ENCODE measurements at places on chromosomes 6 and 20.

DNA sequence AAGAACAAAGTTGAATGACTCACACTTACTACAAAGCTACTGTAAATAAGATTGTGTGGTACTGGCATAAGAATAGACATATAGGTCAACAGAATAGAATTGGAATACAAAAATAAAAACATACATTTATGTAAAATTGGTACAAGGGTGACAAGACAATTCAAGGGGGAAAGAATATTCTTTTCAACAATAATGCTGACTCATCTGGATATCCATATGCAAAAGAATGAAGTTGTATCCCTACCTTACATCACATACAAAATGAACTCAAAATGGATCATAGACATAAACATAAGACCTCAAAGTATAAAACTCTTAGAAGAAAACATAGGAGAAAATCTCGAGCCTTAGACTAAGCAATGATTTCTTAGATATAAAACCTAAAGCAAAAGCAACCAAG lies 50.9 kb downstream of the TRMT6 start:
- no peak for DNase-seq

- DNase-seq, result no peak
Observed at GRCh38 chr6:113411011-113411410, 446.1 kb upstream of the MARCKS start.

DNA sequence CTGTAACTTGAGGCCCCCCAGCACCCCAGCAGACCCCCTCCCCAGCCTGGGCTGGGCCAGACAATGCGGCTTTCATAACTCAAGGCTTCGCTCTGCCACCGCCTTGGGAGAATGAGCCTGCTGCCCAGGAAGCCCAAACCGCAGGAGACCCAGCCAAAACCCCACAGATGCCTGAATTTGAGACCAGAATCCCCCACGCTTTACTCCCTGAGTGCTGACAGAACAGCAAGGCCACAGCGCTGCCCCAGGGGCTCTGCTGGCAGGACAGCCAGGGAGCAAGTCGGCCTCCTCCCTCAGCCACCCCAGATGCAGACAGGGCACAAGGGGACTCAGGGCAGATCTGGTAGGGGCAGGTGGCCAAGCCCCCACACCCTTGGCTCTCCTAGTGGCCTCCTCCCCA lies 2.2 kb downstream of the MDFI start:
- no peak for DNase-seq

DNA sequence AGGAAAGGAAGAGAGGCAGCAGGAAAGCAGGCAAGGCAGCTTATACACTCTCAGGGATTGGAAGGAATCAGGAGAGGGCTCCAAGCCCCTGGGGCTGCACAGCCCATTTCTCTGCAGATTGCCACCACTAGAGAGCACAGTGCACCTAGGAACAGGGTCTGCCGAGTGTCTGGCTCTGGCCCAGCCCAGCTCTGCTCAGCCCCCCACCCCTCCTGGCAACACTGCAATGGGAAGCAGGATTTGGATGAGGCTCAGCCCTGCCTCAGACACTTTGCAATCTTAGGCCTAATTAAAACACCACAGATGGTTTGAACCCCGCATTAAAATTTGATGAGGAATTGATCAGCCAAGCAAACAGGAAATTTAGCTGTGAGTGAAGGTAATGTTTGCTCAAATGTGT lies 252.7 kb downstream of the DHX35 start:
- DNase-seq, result no peak

GRCh38 chr6:109998159-109998785 lies 20.2 kb downstream of the GPR6 start:
- DNase-seq, result no peak

DNA sequence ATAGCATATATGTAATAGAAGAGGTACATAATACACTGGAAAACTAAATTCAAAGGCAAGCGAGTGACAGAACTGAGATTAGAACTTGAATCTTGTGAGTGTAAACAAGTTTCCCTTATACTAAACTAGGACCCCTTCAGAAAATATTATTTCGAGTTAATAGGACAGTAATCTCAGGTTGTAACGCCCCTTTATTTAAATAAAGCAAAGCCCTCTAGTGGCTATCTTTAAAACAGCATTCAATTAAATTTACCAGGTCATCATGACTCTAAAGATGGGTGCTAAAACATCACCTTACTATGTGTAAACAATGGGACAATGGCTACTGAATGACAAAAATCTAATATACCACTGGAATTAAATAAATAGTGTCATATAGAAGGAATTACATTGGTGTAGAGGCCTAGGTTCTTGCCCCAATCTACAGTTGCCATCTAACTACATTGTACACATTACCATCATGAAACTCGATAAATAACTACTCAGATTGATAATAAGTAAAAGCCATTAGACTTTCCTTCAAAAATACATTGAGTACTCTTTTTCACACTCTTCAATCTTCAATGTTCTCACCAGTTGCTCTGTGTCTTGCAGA lies 255.4 kb upstream of the IRAK1BP1 start:
- DNase-seq, result no peak

GRCh38 chr20:62814060-62814708 lies 2.7 kb upstream of the COL9A3 start:
- DNase-seq, result no peak

DNA sequence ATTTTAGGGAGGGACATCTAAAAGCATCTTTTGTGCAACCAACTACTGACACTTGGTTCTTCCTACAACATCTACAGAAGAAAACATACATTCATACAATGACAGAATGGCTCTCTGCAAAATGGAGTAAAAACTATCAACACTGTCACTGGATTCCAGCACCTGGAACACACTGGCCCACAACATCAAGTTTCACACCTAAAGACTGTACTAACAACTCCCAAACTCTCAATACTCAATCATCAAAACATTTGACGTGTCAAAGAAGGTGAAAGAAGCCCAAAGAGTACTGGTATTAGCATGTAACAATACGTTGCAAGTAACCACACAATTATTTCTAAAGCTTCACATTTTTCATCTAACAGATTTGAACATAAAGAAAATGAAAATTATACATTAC lies 2.1 kb downstream of the CPNE1 start:
- no peak for DNase-seq

GRCh38 chr6:37365791-37366190 lies 12.0 kb downstream of the RNF8 start:
- DNase-seq, result no peak

DNA sequence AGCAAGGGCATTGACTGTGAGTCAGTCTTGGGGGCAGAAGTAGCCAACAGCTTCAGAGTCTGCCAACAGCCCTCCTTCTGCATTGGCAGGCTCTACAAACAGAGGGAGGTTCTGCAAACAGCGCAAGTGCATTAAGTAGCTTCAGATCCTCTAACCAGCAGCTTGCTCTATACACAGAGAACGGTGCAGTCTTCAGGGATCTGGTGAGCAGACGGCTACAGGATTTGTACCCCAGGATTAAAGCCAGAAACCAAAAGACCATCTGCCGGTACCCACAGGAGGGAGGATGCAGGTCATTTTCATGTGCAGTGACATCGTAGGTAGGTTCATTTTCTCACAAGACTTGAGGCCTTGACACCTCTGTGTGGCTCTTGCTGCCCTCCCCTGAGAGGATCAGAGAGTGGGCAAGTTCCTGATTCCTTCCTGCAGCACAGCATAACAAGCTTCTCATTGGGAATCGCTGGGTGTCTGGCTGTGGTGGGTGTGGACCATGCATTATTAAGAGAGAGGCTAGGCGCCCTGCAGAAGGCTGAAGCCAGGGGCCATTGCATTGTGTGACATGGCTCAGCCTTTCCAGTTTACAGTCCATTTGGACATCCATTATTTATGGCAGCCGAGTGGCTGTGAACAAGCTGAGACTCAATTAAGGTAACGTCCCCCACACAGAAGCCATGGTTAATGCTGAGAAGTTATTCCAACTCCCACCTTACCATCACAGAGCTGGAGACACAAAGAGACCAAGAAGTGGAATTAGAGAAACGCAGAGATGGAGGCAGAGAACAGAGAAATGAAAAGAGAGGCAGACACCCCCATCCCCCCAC lies 250.0 kb downstream of the LRFN2 start:
- no peak for DNase-seq

DNA sequence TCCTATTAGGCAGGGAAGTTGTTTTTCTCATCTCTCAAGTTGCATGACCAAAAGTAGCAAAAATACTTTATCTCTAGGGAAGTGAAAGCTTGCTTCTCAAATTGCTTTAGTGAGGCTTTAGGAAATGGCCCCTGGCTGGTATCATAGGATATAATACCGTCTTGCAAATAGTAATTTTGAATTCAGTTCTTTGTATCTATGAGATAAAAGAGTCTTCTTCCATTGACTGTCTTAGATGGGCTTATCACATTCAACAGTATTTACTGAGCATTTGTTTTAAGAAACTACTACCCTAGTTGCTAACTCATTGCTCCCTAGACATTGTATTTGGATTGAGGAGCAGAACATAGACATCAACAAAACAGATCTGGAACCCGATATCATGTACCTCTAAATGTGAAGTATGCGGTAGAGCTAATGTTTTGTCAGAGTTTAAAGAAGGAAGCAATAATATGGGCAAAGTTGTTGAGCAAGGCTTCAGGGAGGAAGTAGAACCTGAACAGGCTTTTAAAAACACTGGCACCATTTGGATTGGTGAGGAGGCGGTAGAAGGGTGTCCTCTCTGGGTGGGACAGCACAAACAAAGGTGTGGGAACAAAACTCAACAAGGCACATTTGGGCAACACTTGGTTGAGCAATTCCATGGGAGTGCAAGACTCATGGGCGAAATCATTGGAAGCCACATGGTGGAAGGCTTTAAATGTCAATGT lies 101.5 kb downstream of the SGK1 start:
- DNase-seq, result no peak

GRCh38 chr6:142336787-142337186 lies 35.0 kb downstream of the ADGRG6 start:
- no peak for DNase-seq

DNA sequence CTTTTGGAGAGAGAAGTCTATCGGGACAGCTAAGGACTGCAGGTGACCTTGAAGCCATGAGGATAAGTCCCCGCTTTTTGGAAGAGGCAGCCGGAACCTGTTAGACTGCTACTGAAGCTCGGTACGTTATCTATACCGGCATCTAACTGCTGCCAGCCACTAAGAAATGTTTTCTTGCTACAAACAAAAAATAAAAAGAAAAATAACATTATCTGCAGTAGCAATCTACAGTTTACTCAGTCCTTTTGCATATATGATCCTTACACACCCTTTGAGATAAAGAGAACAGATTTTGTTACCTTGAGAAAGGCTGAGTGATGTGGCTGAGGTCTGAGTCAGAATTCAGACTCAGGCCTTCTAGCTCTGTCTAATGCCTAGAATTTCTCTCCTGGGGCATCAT lies 314.6 kb downstream of the CDH26 start:
- DNase-seq, result no peak

DNA sequence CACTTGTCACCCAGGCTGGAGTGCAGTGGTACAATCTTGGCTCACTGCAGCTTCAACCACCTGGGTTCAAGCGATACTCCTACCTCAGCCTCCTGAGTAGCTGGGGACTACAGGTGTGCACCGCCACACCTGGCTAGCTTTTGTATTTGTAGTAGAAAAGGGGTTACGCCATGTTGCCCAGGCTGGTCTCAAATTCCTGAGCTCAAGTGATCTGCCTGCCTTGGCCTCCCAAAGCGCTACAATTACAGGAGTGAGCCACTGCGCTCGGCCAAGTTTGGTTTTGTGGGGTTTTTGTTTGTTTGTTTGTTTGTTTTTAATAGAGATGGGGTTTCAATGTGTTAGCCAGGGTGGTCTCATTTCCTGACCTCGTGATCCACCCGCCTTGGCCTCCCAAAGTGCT lies 12.3 kb downstream of the LOC128125822 start:
- no peak for DNase-seq

GRCh38 chr20:58707770-58708169 lies 15.2 kb downstream of the NPEPL1 start:
- no peak for DNase-seq

GRCh38 chr6:146911635-146912215 lies 292.5 kb upstream of the STXBP5 start:
- DNase-seq, result no peak

- no peak for DNase-seq
Observed at GRCh38 chr20:8036771-8037170, 17.2 kb upstream of the TMX4 start.

- peak; percentile 62 for DNase-seq
Observed at GRCh38 chr20:62501801-62502495, 26.2 kb upstream of the GATA5 start.

DNA sequence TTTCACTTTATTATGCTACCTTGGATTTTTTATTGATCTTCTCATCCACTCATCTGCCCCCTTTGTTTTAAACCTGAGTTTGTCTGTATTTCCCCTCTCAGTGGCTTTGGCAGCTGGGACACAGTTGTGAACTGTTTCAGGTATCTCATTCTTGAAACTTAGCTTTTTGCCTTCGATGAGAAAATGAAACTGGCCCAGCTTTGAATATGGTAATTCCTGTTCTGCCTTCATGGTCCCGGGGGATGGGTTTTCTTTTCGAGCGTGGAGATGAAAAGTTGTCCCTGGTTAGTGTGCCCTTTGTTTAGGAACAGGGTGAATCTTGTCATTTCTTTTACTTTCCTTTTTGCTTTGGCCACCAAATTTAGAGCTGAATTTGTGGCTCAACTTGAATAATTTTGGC lies 25.6 kb downstream of the DHX35 start:
- DNase-seq, result no peak

DNA sequence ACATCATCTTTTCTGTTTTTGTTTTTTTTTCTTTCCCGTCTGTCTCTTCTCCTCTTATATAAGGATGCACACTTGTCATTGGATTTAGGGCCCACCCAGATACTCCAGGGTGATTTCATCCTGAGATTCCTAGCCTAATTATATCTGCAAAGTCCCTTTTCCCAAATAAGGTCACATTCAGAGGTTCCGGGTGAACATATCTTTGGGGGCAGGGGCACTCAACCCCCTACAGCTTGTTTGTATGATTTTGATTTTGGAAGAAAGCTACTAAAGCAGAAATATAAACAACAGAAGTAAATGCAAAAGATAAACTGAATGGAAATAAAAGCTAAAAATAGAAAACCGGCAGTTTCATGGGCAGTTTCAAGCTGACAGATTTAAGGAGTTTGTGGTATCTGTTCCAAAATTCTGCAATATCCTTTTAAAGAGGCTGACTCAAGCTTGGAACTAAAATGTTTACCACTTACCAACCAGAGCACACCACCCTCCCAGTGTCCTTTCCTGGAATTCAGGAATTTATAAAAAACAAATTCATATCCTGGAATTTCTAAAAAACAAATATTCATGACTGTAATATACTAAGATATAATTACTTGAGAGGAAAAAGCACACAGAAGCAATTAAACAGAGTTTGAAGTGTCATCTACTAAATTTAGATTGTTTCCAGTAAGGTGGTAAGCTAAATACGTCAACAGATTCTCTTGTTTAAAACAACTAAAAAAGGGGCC lies 100.0 kb upstream of the CARMIL1 start:
- DNase-seq, result no peak

- no peak for DNase-seq
Observed at GRCh38 chr6:112956696-112957535, 609.8 kb downstream of the RFPL4B start.

GRCh38 chr20:38997622-38998021 lies 35.5 kb downstream of the DHX35 start:
- peak; percentile 42 for DNase-seq

- no peak for DNase-seq
Observed at GRCh38 chr6:35429463-35429862, 22.7 kb upstream of the FANCE start.

- no peak for DNase-seq
Observed at GRCh38 chr6:40480678-40481077, 106.5 kb downstream of the LRFN2 start.
